GF-D8 (cell line): ENCODE measurements at places on chromosomes 4 and X.

DNA sequence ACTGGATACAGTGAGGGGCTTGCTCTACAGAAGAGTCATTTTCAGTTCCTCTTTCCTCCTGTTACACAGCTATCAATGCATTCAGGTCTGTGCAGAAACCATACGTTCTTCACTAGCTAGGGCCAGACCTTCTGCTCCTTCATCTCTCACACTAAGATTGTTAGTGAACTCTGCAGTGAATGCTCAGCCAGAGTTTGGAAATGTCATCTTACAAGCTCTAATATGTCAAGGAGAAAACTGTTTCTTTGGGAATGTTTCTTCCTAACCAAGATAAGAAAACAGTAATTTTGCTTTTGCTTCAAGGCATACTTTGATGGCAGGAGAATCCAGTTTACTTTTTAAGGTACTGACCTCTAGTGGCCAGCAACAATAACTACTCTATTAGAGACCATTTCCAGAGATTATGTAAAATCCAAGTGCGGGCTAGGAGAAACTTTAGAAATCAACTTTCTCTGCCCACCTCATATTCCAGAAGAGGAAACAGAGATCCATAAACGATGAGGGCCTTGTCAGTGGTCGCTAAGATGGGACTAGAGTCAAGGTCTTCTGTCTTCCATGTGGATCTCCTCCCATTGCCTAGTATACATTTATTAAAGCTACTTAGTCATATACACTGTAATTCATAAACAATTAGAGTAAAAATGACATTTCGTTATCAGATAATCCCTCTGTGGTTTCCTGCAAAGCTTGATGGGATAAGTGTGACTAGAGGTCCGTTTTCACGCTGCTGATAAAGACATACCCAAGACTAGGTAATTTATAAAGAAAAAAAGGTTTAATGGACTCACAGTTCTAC lies 12.1 kb upstream of the CC2D2A start:
- no peak for DNase-seq

DNA sequence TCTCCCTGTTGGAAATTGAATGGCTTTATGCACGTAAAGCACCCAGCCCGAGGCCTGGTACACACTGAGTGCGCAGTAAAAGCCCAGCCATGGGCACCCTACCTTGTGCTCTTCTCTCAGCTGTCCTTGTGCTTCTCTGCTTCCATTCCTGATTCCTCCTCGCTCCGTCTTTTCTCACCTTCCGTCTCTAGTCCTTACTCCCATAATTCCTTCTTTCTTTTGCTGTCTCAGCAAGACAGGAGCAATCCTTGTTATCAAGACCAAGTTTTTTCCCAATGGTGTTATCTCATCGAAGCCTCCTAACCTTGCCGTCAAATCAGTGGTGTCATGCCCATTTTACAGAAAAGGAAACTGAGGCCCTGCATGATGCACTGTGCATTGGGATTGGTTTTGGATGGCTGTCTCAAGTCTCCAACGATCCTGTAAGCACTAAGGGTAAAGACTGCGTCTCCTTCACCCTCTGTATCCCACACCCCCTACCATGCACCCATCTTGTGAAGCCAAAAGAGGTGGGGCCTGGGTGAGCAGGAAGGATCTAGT lies 30.1 kb downstream of the CYTL1 start:
- DNase-seq, result no peak

DNA sequence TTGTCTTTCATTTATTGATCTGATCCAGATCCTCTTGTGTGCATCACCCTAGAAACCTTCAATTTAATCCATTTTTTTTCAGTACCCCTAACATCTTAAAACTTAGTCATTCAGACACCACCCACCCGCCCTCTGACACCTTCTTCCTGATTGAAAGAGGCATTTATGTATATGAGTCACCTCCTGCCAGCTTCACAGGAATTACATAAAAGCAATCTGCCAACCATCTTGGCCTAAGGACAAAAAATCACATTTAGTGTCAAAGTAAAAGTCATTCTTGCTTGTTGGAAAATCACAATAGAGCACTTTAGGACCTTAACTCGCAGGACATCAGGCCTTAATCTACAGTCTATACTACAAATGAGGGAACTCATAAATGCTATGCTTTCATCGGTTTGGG lies 52.1 kb downstream of the NDST3 start:
- no peak for DNase-seq

DNA sequence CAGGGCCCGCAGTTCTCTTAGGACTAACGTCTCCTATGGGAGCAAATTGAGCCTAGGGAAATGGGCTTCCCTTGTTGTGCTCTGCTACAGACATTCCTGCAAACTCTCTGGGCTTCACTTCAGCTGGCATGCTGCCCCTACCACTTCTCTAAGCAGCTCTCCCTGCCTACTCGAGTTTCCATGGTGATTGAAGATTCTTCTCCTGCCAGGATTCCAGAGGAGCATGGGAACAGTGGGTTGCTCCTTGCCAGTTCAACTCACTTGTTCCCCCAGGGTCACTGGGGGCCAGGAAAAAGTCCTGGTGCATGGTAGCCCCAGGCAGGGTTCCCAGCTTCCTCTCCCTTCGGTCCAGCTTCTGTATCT lies 21.1 kb upstream of the WDR17 start:
- DNase-seq, result no peak

GRCh38 chr4:81410680-81411079 lies 61.0 kb downstream of the RASGEF1B start:
- DNase-seq, result no peak

- peak; percentile 39 for DNase-seq
These were observed 28.7 kb upstream of the RBMX start for GRCh38 chrX:136909119-136909705.

DNA sequence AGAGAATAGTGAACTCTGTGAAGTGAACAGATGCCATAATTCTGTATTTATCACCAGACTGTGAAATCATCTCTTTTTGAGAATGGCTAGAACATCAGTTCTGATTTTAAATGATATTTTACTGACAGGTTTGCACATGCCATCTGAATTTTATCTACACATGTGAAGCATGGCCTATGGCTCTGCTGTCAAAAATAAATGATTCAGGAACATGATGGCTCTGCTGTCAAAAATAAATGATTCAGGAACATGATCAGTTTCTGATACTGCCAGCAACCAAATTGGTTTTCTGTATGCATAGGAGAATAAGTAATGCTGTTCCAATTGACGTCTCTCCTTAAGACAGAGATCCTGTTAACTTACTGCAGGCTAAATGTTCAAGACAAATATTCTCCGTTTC lies 70.6 kb upstream of the TLL1 start:
- no peak for DNase-seq
